ENCODE measurements at places on chromosomes 1 and 21. TPM values are rescaled to one million over a fixed set of nuclear protein-coding genes. Genes with fewer than 3 reads are reported as not detected.

C1QTNF12 gene
- not detected for total RNA-seq

- no peak overlapping the region for H3K27ac ChIP-seq
- no peak overlapping the region for H3K4me3 ChIP-seq
- no peak for DNase-seq
- no peaks in the 10 kb centered on the region for H3K27me3 ChIP-seq
- H3K4me1 ChIP-seq, result no peaks in the 10 kb centered on the region
Observed at GRCh38 chr21:25496825-25497482, 110.3 kb downstream of the MRPL39 start.

FLVCR1 gene
- total RNA-seq, result 4.0 TPM

OR10J1 gene
- total RNA-seq, result not detected

DNA sequence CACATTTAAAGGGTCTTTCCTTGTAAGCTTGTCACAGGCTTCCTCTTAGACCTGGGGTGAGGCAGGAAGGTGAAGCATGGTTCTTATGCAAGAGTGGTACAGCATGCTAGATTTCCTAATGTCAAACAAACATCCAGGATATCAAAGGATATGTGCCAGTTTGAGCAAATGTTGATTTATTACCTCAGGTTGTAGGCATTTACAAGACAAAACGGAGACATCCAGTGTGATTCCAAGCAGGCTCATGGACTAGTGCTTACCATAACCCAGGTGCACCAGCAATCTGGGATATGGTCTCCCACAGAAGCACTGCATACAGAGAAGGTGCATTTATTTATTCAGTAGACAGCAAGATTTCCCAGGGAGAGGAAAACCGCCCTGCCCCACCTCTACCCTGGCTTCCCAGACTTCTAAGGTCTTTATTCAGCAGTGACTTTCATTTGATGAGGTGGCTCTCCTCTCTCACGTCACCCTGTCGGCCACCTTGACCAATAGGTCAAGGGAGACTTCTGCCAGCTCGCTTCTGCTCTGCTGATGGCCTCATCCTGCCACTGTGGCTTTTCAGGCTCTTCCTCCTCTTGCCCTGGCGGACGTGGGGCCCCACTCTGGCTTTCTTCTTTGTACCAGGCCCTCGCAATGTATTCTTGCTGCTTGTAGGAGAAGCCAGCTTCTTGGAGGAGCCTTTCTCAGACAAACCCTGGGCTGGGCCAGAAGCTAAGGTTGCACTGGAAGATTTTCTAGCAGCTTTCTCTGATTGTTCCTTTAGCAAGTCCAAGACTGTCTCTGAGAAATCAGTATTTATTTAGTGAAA, 25.6 kb downstream of the HHIPL2 start:
- H3K4me3 ChIP-seq, result no peak overlapping the region
- H3K27me3 ChIP-seq, result no peaks in the 10 kb centered on the region
- H3K36me3 ChIP-seq, result no peaks in the 10 kb centered on the region
- H3K27ac ChIP-seq, result no peak overlapping the region

DNA sequence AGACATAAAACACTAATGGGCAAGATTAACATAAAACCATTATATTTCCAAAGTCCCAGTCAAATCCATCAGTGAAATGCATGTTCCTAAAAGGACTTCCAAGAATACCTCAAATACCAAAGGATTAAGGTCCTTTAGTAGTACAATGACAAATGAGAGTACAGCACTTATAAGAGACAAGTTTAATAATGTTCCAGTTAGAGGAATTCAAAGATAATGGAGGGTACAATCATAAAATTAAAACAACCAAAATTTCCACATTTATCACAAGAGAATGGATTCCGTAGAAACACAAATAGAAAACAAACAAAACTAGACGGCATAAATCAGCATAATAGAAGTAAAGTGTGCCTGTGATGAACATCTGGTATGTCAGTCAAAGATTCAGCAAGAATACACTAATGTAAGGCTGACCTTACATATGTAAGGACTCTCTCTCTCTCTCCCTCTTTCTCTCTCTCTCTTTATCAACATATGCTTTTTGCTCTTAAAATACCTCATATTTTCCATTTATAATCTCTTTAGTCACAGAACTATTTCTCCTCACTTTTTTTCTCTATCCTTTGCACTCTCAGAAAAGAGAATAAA, 32.8 kb upstream of the C1orf53 start:
- DNase-seq, result no peak
- H3K4me1 ChIP-seq, result no peaks in the 10 kb centered on the region
- no peaks in the 10 kb centered on the region for H3K27me3 ChIP-seq
- no peak overlapping the region for H3K27ac ChIP-seq

GRCh38 chr1:84988588-84988987, 8.3 kb downstream of the MCOLN2 start:
- H3K4me1 ChIP-seq, result no peaks in the 10 kb centered on the region
- no peaks in the 10 kb centered on the region for H3K36me3 ChIP-seq
- no peaks in the 10 kb centered on the region for H3K27me3 ChIP-seq
- H3K4me3 ChIP-seq, result no peak overlapping the region
- H3K27ac ChIP-seq, result no peak overlapping the region
- no peak for DNase-seq

CFHR1 gene
- total RNA-seq, result not detected

All from breast epithelium (tissue), 4 donors.